ENCODE measurements at places on chromosomes 2 and 18. TPM values are rescaled to one million over a fixed set of nuclear protein-coding genes. Genes with fewer than 3 reads are reported as not detected.

Gene DYSF
- 5.0 TPM for polyA plus RNA-seq

Gene ABCA12
- not detected for polyA plus RNA-seq

Gene GALR1
- polyA plus RNA-seq: 1.1 TPM

Gene MC5R
- polyA plus RNA-seq: 5.0 TPM

Gene CACNB4
- polyA plus RNA-seq: 1.3 TPM

GRCh38 chr18:44119607-44120006 is 561.1 kb upstream of the SETBP1 start:
- H3K27ac ChIP-seq: no peak overlapping the region
- H3K36me3 ChIP-seq: no peaks in the 10 kb centered on the region
- H3K4me3 ChIP-seq: no peak overlapping the region
- DNase-seq: no peak
- H3K4me1 ChIP-seq: no peaks in the 10 kb centered on the region
- no peaks in the 10 kb centered on the region for H3K27me3 ChIP-seq

DNA sequence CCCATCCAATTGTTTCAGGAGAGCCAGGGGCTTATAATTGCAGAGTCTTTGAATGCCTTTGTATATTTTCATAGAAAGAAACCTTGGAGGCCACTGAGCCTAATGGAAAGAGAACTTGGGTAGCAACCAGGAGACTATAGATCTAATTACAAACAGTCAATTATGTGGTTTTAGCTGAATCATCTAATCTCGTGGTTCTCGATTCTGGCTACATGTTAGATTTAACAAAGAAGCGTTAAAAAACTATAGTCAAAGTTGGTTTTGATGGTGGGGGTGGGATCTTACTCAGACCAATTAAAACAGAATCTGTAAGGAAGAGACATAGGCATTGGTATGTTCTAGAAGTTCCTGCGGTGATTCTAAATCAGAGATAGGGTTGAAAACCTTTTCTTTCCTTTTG is 344.1 kb downstream of the CNTNAP5 start:
- no peak overlapping the region for H3K27ac ChIP-seq
- H3K4me1 ChIP-seq: no peaks in the 10 kb centered on the region
- no peak overlapping the region for H3K4me3 ChIP-seq
- no peak for DNase-seq
- no peaks in the 10 kb centered on the region for H3K27me3 ChIP-seq

DNA sequence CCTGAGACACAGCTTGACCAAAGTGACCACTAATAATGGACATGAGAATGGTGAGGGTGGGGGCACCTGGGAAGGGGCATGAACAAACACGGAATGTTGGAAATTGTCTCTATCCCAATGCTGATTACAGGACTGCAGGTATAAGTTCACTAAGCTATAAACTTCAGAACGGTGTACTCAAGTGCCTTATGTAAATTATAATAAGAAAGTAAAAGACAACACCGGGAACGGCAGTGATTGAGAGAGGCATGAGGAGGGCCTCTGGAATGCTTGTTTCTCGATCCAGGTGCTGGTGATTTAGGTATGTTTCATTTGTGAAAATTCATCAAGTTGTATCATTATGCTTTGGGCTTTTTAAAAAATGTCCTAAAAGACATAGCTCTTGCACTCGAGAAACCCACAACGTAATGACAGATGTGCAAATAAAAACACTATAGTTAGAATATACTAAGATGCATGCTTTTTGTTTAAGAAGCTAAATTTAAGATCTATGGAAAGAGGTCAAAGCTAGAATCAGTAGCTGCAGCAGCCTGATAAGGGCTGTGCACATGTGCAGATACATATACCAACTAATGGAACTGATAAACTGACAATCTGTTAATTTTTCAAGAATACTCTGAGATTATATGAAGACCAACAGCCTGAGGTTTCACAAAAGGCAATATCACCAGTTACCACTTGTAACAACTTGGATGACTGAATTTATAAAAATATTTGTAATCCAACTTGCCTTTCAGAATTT is 7.6 kb downstream of the HIBCH start:
- H3K4me3 ChIP-seq: no peak overlapping the region
- H3K27me3 ChIP-seq: no peaks in the 10 kb centered on the region
- H3K27ac ChIP-seq: no peak overlapping the region
- no peaks in the 10 kb centered on the region for H3K36me3 ChIP-seq
- no peaks in the 10 kb centered on the region for H3K4me1 ChIP-seq

DNA sequence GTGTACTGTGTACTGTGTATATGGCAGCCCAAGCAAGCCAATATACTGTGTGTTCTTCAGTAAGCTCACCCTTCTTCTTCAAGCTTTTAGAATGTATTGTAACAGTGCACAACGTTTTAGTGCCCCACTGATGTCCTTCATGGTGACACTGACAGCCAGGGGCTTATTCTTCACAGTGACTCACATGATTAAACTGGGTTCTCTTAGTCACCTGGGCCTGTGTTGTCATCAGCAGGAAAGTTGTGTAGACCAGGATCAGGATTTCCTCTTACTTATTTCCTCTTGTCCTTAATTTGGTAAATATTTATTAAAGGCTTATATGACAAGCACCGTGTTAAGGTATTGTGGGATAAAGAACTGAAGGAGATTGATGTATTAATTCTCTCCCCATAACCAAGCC is 67.9 kb upstream of the THOC1 start:
- no peak overlapping the region for H3K27ac ChIP-seq
- H3K27me3 ChIP-seq: no peaks in the 10 kb centered on the region
- no peak overlapping the region for H3K4me3 ChIP-seq
- H3K36me3 ChIP-seq: no peaks in the 10 kb centered on the region

GRCh38 chr2:24210723-24211122 is 35.9 kb downstream of the FAM228A start:
- no peak overlapping the region for H3K27ac ChIP-seq
- H3K4me1 ChIP-seq: no peaks in the 10 kb centered on the region

DNA sequence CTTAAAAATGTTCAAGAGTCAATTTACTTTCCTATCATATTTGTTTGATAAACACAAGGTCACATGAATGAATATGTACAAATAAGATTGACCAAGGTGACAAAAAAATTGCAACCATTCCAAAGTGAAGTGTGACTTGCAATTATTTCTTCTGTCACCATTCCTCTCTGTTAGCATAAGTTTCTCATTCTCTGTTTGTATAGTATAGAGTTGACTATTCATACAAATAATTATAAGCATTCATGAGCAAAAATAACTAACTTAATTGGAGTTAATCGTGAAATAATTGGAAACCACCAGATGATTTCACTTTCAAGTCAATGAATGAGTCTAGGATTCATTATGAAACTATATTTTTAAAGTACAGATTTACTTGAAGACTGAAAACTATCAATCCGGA is 42.1 kb downstream of the PGAP1 start:
- no peak overlapping the region for H3K4me3 ChIP-seq
- peaks cover 6% of the 10 kb centered on the region for H3K36me3 ChIP-seq
- H3K27ac ChIP-seq: no peak overlapping the region
- DNase-seq: no peak
- H3K4me1 ChIP-seq: no peaks in the 10 kb centered on the region

- no peak overlapping the region for H3K27ac ChIP-seq
- H3K36me3 ChIP-seq: no peaks in the 10 kb centered on the region
- H3K4me1 ChIP-seq: no peaks in the 10 kb centered on the region
- no peak overlapping the region for H3K4me3 ChIP-seq
- H3K27me3 ChIP-seq: no peaks in the 10 kb centered on the region
- DNase-seq: no peak
These were observed 21.1 kb downstream of the METTL8 start for GRCh38 chr2:171412571-171413175.

- H3K36me3 ChIP-seq: no peaks in the 10 kb centered on the region
- H3K27me3 ChIP-seq: no peaks in the 10 kb centered on the region
These were observed 27.6 kb upstream of the MYO1B start for GRCh38 chr2:191217580-191217979.

- no peaks in the 10 kb centered on the region for H3K27me3 ChIP-seq
- no peak overlapping the region for H3K27ac ChIP-seq
- H3K36me3 ChIP-seq: no peaks in the 10 kb centered on the region
- DNase-seq: no peak
- no peak overlapping the region for H3K4me3 ChIP-seq
- H3K4me1 ChIP-seq: no peaks in the 10 kb centered on the region
These were observed 105.3 kb upstream of the FOSL2 start for GRCh38 chr2:28287256-28287915.

DNA sequence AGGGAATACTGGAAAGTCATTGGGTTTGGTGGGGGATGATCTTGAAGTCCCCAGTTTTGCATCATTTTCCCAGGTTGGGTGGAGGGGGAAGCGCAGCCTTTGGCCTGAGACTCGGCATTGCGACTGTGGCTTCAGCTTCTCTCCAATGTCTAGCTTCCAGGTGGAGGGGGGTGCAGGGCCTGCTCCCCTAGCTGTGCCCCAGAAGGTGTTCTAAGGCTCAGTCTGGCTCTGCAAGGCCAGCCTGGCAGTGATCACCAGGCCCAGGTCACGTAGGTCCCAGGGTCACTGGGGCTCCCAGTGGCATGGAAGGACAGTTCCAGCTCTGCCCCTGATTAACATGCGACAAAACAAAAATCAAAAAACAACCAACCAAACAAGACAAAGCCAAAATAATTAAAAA is 56.9 kb upstream of the HAAO start:
- H3K36me3 ChIP-seq: no peaks in the 10 kb centered on the region
- no peak for DNase-seq

GRCh38 chr2:20617081-20617575 is 33.8 kb downstream of the HS1BP3 start:
- peaks cover 54% of the 10 kb centered on the region for H3K4me1 ChIP-seq
- DNase-seq: peak; percentile 53
- no peaks in the 10 kb centered on the region for H3K27me3 ChIP-seq
- no peak overlapping the region for H3K4me3 ChIP-seq

DNA sequence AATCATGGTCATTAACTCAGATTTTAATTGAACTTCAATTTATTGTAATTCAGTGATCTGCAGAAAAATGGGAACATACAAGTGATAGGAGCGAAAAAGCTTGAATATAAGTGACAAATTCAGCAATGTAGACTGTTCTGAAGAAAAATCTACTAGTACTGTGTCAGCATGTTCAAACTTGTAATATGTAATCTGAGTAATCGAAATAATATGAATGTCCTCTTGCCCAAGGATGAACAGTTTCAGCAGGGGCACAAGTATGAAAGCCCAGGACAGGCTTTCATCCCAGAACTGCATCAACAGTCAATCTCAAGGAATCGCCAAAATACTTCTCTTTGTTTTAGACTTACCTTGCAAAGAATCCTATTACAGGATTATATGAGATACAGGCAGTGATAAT is 1110.5 kb downstream of the LRP1B start:
- H3K36me3 ChIP-seq: no peaks in the 10 kb centered on the region
- H3K27ac ChIP-seq: no peak overlapping the region
- no peak for DNase-seq
- no peaks in the 10 kb centered on the region for H3K4me1 ChIP-seq
- H3K4me3 ChIP-seq: no peak overlapping the region
- no peaks in the 10 kb centered on the region for H3K27me3 ChIP-seq

DNA sequence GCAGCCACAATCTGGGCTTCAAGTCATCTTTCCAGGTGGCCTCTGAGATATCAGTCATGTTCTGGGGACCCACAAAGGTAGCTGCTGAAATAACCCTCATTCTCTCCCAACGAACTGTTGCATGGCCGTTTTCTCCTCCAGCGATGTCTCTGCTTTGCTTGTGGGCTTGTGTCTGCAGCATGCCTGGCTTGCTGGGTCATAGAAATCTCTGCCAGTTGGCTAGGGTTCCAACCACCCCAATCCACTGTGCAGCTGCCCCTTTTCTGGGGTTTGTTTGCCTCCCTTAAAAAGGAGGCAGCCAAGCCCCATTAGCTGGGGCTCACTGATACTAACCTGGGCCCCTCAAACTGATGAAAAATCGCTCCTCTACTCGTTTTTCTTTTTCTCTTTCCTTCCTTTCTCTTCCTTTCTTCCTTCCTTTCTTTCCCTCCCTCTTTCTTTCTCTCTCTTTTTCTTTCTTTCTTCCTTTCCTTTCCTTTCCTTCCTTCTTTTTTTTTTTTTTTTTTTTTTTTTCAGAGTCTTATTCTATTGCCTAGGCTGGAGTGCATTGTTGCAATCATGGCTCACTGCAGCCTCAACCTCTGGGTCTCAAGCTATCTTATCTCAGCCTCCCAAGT is 680.0 kb downstream of the EPHA4 start:
- H3K27me3 ChIP-seq: no peaks in the 10 kb centered on the region
- H3K36me3 ChIP-seq: no peaks in the 10 kb centered on the region
- no peak for DNase-seq
- no peak overlapping the region for H3K4me3 ChIP-seq

GRCh38 chr2:6828299-6828584 is 37.5 kb downstream of the CMPK2 start:
- H3K4me3 ChIP-seq: no peak overlapping the region
- no peaks in the 10 kb centered on the region for H3K27me3 ChIP-seq
- no peak overlapping the region for H3K27ac ChIP-seq
- no peaks in the 10 kb centered on the region for H3K36me3 ChIP-seq
